ENCODE measurements at places on chromosomes 6 and 20.
A peak's percentile ranks its signal among the peaks of the same experiment; 100 is the strongest.

GRCh38 chr6:54988576-54988975 lies 142.0 kb downstream of the FAM83B start:
- no peak for DNase-seq

- DNase-seq, result no peak
Measured at GRCh38 chr6:137005073-137005472, 39.7 kb downstream of the IL20RA start.

DNA sequence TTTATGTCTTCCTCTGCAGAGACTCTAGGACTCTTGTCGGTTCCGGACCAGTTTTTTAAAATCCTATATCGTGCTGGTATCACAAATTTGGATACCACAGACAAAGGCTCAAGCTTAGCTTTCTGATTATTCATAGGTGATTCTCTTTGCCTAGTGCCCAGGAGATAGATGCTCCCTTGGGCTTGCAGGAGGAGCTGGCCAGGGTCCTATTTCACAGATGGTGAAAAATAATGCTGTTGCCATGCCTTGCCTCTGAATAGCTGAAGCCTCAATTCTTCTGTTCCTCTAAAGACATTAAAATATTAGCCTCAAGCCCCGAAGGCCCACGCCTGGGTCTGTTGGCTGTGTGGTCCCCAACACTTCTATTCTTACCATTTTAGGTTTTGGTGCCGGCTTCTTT lies 123.9 kb upstream of the BACH2 start:
- no peak for DNase-seq

- no peak for DNase-seq
Measured at GRCh38 chr6:131551902-131552301, 21.1 kb upstream of the ARG1 start.

DNA sequence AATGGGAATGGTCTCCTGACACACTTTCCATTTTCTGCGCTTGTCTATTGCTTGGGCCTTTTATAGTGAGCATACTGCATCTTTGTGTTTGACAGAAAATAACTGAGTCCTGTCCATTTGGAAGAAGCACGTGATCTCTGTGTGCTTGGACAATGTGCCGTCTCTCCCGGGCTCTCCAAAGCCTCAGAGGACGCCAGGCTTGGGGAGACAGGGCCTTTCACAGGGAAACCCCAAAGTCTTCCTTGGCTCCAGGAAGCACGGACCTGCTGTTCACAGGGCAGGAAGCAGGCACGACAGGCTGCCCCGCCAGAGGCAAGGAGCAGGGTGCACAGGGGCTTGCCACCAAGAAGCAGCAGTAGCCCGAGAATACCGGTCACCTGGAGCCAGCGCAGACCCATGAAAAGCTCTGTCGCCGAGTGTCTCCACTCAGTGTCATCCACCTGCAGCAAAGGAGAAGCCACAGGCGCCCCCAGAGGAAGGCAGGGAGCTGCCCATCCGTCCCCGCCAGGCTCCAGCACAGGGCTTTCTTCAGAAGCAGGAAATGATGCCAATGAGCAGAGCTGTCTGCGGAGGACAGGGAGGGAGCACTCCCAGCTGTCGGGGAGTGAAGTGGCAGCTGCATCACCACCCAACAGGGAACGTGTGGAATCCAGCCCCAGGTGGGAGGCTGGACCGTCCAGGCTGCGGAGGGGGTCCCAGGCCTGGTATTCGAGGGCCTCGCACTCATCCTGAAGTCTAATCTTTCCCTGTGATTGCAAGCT lies 135.1 kb downstream of the AGPAT4 start:
- no peak for DNase-seq

- no peak for DNase-seq
Measured at GRCh38 chr6:19413323-19413722, 423.8 kb upstream of the ID4 start.

- no peak for DNase-seq
Measured at GRCh38 chr20:14634665-14635064, 297.3 kb upstream of the FLRT3 start.

DNA sequence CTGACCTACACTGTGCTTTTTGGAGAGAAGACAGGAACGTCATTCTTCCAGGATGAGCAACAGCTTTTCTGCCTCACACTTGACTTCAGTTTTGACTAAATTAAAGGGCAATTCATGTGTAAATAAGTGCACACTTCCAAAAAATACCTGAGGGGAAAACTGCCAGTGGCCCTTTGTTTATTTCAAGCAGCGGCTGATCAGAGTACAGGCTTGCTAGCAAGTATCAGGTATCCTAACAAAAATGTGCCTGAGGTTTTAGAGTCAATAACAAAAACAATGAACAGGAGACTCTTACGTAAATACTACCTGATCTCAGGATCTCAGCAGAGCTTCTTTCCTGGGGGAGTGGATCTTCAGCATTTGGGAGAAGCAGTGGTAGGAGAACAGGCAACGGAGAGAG lies 12.4 kb downstream of the LY86 start:
- DNase-seq, result no peak

DNA sequence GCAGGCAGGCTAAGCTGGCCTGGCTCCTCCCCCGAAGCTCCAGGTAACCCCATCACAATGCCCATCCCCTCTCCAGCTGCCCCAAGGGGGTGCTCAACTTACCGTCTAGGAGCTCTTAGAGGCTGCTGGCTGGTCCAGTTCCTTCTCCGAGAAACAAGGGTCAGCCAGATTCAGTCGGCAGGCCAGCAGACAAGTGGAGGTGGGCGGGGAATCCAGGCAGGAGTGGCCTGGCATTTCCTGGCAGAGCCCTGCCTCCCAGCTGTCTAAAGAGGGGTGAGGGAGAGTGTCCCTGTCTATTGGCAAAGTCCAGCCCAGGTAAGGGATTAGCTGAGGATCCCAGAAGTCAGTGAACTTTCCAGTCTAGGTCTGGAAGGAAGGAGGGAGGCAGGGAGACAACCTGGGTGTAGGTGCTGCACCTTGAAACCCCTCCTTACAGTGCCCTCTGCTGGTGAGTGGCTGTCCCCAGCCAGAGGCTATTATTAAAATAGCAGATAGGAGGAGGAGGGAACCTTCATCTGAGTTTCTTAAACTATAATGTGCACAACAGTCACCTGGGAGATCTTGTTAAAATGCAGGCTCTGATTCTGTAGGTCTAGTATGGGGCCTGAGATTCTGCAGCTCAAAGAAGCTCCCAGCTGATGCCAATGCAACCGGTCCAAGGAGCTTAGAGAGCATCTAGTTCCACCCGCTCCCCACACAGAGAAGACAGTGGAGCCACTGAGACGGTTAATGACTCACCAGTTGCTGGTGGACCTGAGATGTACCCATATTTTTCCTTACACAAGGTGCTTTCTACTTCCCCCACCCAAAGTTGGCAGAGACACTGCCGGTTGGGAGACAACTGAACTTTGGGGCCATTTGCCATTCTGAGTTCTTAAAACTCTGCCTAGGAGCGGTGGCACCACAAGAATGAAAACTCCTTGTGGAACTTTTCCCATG lies at the start of gene UNC5CL:
Gene UNC5CL, minus strand, starts transcription at position 162 of the 939 bp plus-strand sequence. CDS start 4,147 bp downstream, outside the sequence.
- DNase-seq, result no peak

GRCh38 chr20:52251136-52251700 lies 59.6 kb upstream of the ZFP64 start:
- DNase-seq, result no peak

DNA sequence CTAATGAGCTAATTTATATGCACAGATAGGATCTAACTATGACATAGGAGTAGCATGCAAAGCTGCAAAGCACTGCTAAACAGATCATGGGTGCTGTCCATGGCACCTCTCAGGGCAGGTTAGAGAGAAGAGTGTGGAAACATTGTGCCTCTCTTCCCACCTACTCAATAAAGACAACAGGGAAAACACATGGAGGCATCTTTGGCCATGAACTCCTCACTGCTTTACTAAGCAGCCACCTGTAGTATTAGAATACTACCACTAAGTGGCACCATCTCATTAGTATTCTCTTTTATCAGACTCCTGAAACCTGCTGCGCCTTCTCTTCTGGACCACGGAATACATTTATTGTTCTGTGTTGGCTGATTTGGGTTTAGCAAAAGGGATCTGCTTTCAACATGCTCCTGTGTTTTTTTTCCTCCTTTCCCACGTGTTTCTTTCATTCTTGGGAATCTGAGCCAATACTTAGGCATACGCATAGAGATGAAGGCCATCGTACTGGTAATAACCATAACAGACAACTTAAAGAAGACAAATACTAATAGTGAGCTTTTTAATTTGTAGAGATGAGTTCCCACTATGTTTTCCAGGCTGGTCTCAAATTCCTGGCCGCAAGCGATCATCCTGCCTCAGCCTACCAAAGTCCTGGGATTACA lies 9.4 kb upstream of the HDDC2 start:
- peak; percentile 75 for DNase-seq

DNA sequence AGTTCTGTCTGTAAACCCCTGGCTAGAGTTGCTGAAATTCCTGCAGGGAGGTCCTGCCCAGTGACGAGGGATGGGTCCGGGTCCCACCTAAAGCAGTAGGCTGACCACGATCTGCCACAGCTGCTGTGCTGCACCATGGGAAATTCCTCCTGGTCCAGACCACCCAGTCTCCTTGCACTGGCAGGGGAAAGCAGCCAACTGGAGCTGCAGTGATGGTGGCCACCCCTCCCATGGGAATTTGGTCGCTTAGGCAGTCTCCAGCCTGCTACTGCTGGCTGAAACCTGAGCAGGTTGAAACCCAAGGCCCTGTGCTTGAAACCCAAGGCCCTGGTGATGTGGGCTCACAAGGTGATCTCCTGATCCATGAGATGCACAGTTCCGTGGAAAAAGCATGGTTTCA lies 23.9 kb upstream of the MOXD1 start:
- no peak for DNase-seq

DNA sequence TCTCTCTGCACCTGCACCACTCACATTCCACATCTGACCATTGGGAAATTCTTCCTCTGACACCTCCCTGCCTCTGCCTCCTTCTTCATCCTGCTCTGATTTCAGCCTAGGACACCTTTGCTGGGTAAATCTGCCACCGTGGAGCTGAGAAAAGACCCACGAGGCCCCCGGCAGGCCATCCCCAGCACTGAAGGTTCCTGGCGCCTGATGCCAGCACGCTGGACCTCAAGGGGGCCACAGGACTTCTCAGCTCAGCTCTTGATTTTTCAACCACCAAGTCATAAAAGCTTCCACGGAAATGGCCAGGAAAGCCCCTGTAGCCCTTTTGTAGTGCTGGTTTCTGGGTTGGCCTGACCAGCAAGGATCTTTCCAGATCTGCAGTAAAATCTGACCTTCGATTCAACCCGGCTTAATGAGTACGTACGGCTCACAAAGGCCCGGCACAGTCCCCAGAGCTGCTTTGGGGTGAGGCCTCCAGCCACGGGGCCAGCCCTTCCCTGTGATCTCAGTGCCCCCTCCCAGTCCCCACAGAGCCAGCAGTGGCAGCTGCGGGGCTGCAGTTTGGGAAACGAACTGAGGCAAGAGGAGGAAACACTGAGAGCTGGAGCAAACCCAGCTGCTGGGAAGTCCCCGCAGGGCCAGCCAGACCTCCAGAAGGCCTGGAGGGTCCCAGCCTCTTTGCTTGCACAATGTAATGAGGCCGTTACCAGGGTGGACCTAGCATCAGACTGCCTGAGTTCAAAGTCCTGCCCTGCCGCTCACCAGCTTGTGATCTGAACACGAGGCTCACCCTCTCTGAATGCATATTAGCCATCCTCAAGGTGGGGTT lies 157.5 kb downstream of the BMP7 start:
- DNase-seq, result peak; percentile 67

DNA sequence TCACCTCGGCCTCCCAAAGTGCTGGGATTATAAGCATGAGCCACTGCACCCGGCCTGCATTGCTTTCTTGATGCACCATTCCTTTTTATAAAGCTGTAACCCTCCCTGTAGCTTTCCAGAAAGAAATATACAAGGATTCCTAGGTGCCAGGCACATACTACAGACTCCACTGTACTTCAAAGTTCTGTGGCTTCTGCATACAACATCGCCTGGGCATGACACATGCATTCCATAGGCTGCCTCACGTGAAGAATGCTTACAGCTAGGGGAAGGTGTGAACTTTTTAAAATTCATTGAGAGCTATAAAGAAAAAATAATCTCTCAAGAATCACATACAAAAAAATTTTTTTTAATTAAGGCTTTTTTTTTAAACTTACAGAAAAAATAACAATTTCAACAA lies 50.2 kb downstream of the TRAM2 start:
- DNase-seq, result no peak

- no peak for DNase-seq
Measured at GRCh38 chr6:30238178-30238795, 25.1 kb upstream of the TRIM26 start.

DNA sequence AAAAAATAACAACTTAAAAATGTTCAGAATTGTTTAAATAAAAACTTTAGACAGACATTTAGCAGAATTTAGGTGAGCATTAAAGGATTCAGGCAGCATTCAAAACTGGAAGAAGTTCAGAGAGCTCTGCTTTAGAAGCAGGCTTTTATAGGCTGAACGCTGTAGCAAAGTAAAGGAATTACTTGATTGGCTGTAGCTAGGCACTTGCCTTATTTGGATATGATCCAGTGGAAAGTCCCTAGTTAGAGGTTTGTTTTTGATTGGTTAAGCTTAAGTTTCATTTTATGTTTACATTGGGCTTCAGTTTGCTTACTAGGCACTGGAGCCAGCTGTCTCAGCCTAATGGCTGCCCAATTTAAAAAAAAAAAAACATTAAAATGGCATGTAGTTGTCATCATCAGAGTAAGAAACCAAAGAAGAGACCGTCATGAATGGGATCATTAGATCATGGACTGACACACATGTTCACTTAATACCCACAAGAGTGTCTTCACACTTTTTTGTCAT lies 65.1 kb downstream of the CBFA2T2 start:
- no peak for DNase-seq

GRCh38 chr20:59242714-59243626 lies 57.4 kb upstream of the EDN3 start:
- no peak for DNase-seq

GRCh38 chr20:57849521-57850215 lies 139.9 kb upstream of the PMEPA1 start:
- no peak for DNase-seq

- peak; percentile 46 for DNase-seq
Measured at GRCh38 chr6:1618311-1619097, 8.8 kb downstream of the FOXC1 start.

DNA sequence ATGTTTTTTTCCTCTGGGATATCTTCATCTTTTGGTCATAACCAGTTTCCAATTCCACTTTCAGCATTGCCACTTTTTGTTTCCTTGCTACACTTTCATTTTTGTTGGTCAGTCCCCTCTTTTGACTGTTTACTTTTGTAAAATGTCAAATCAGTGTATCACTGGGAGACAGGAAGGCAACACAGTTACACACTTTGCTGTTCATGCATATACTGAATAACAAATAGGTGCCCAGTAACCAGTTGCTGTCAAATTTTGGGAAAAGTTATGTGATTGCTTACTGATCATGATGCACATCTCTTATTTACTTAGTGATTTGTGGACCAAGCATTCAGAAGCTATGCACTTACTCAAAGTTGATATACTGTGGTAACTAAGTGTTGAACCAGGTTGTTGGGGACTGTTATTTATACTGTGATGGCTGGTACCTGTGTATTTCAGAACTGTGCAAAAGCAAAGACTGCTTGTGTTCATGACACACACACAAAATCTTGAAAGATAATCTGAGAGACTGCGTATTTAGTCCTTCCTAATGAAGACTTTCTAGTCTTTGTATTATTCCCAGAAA lies 41.0 kb downstream of the ZNF292 start:
- no peak for DNase-seq

GRCh38 chr6:2197177-2197671 lies 48.2 kb downstream of the GMDS start:
- DNase-seq, result no peak

- no peak for DNase-seq
Measured at GRCh38 chr6:160899671-160900430, 91.7 kb upstream of the MAP3K4 start.

Data from retina (tissue), 1 donor.